ENCODE measurements at places on chromosomes 13 and 19. TPM values are rescaled to one million over a fixed set of nuclear protein-coding genes. Genes with fewer than 3 reads are reported as not detected.

DNA sequence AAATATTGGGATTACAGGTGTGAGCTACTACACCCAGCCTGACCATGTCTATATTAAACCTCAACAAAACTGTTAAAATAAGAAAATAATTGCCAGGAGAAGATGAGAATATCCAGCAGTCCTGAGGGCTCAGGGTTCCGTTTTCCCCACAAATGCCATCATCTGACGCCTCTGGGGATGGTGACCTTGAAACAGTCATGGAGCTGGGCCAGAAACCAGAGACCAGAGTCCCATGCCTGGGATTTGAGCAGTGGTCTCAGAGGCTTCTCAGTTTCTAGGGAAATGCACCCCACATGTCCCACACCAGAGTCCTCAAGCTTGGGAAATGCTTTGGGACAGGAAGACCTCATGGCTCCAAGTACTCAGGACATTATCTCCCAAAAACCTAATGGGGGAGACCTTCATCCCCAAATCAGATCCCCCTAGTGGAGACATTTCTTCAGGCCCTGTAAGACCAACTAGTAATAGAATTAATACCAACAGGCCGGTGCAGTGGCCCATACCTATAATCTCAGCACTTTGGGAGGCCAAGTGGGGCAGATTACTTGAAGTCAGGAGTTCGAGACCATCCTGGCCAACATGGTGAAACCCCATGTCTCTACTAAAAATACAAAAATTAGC lies 2.9 kb upstream of the MAP1S start:
- no peaks in the 10 kb centered on the region for H3K27me3 ChIP-seq
- H3K4me3 ChIP-seq: no peak overlapping the region
- DNase-seq: no peak
- no peak overlapping the region for H3K27ac ChIP-seq

DNA sequence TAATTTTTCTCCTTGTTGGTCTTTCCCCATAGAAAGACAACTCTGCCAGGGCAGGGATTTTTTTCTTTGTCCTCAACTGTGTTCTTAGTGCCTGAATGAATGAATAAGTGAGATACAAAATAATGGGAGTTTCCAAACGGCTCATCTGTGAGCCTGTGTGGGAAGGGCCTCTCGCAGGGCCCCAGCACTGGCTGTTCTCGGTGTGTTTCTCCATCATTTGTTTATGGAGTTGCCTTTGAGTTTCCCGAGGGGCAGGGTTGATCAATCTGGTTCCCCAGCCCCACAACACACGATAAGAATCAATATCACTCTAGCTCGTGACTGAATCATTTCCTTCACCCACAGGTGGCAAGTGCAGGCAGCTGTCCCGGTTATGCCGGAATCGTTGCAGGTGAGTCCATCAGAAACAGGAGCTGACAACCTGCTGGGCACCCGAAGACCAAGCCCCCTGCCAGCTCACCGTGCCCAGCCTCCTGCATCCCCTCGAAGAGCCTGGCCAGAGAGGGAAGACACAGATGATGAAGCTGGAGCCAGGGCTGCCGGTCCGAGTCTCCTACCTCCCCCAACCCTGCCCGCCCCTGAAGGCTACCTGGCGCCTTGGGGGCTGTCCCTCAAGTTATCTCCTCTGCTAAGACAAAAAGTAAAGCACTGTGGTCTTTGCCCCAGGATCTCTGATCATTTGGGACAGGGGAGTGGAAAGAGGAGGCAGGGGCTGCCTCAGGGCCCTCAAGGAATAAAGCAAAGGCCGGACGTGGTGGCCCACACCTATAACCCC lies 14.9 kb downstream of the FXYD5 start:
- no peaks in the 10 kb centered on the region for H3K36me3 ChIP-seq
- no peaks in the 10 kb centered on the region for H3K27me3 ChIP-seq
- H3K4me3 ChIP-seq: no peak overlapping the region

DNA sequence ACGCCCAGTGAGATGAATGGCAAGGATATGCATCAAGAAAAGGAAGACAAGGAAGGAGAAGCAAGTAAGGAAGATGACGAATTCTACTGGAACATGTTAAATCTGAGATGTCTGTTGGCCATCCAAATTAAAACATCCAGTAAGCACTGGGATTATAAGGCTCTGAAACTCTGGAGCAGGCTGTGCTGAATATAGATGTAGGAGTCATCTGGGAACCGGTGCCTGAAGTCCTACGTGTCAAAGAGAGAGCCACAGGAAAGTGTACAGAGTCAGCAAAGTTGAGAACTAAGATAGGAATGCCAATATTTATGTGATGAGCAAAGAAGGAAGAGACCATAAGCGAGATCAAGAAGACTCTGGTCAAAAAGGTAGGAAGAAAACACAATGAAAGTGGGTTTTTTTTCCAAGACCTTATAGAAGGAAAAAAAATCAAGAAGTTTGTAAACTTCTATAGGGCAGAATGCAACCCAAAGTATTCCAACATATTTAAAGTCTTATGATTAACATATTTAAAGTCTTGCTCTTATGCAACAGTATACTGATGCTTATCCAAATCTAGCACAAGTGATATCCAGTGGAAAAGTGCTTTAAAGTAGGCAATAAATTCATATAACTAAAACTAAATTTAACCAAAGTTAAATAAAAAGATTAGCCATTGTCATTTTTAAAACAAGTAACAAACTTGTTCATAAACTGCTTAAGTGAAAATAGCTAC lies 51.2 kb upstream of the EEF1AKMT1 start:
- no peak overlapping the region for H3K27ac ChIP-seq
- no peaks in the 10 kb centered on the region for H3K27me3 ChIP-seq
- H3K4me3 ChIP-seq: no peak overlapping the region
- H3K36me3 ChIP-seq: no peaks in the 10 kb centered on the region
- no peak for DNase-seq
- H3K4me1 ChIP-seq: no peaks in the 10 kb centered on the region

GRCh38 chr19:57515255-57515654 lies 11.9 kb upstream of the ZNF549 start:
- no peak overlapping the region for H3K27ac ChIP-seq
- no peak for DNase-seq
- H3K27me3 ChIP-seq: no peaks in the 10 kb centered on the region
- no peaks in the 10 kb centered on the region for H3K4me1 ChIP-seq
- no peaks in the 10 kb centered on the region for H3K36me3 ChIP-seq

DNA sequence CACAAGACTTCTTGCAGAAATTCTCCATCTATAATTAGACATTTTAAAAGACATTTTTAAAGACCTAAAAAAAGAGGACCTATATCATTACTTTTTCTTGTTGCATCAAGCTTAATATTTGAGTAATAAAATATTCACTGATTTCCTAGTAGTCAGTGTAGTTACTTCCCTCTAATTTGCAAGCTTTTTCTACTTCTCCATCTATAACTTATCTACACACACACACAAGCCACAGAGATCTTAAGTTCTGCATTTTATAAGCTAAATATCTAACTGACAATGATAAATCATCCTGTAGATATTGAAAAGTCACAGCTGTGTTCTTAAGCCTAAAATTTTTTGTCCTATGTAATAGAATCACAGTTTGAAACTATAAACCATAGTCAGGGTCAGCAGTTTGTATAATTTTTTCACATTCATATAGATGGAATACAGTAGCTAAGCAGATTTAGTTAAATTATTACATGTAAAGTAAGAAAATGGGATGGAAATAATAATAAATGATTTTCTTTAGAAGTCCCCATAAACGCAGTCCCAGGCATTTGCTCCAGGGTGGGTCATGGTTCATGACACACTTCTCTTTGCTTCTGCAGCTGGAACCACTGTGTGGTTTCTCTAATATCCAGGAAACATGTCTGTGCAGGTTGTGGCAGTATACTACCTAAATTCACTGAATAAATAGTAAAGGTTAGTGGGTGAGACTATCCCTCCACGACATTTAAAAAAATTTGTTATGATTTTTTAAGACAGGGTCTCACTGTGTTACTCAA lies 60.2 kb downstream of the ESD start:
- no peaks in the 10 kb centered on the region for H3K4me1 ChIP-seq
- DNase-seq: no peak
- H3K27me3 ChIP-seq: no peaks in the 10 kb centered on the region
- H3K27ac ChIP-seq: no peak overlapping the region

GRCh38 chr13:46624353-46624752 lies 71.4 kb downstream of the LRCH1 start:
- H3K4me3 ChIP-seq: no peak overlapping the region
- no peak overlapping the region for H3K27ac ChIP-seq
- no peaks in the 10 kb centered on the region for H3K27me3 ChIP-seq
- DNase-seq: no peak
- no peaks in the 10 kb centered on the region for H3K36me3 ChIP-seq

The NLRP11 gene
- total RNA-seq: not detected

DNA sequence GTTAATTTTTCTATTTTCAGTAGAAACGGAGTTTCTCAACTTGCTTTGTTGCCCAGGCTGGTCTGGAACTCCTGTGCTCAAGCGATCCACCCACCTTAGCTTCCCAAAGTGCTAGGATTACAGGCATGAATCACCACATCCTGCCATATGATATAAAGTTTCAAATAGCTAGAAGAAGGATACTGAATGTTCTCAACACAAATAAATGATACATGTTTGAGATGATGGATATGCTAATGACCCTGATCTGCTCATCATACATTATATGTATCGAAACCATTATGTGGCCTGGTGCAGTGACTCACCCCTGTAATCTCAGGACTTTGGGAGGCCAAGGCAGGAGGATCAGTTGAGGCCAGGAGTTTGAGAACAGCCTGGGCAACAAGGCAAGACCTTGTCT lies 11.5 kb downstream of the CIB3 start:
- H3K27ac ChIP-seq: no peak overlapping the region
- no peak for DNase-seq
- H3K27me3 ChIP-seq: no peaks in the 10 kb centered on the region
- H3K4me1 ChIP-seq: no peaks in the 10 kb centered on the region
- H3K36me3 ChIP-seq: no peaks in the 10 kb centered on the region
- no peak overlapping the region for H3K4me3 ChIP-seq

- peaks cover 90% of the 10 kb centered on the region for H3K4me1 ChIP-seq
- DNase-seq: peak; percentile 100
- H3K27me3 ChIP-seq: no peaks in the 10 kb centered on the region
- peak within 1 kb of the TSS; percentile 72 for H3K4me3 ChIP-seq
- H3K27ac ChIP-seq: peak within 1 kb of the TSS; percentile 100
These were observed at the start of gene RAB11B for GRCh38 chr19:8389891-8390616. Gene RAB11B (plus strand): TSS chr19:8390360. CDS start chr19:8390417, 57 bp downstream.

The TNNI3 gene
- not detected for total RNA-seq

The CD209 gene
- 1.6 TPM for total RNA-seq

- no peaks in the 10 kb centered on the region for H3K27me3 ChIP-seq
- no peak for DNase-seq
- H3K36me3 ChIP-seq: no peaks in the 10 kb centered on the region
- H3K4me3 ChIP-seq: no peak overlapping the region
- H3K4me1 ChIP-seq: peaks cover 14% of the 10 kb centered on the region
- H3K27ac ChIP-seq: no peak overlapping the region
These were observed 233.6 kb downstream of the PCDH9 start for GRCh38 chr13:66996503-66996902.

The CEACAM1 gene
- 1.8 TPM for total RNA-seq

- DNase-seq: no peak
- H3K4me1 ChIP-seq: peaks cover 8% of the 10 kb centered on the region
- no peak overlapping the region for H3K4me3 ChIP-seq
- no peaks in the 10 kb centered on the region for H3K27me3 ChIP-seq
- H3K27ac ChIP-seq: no peak overlapping the region
- no peaks in the 10 kb centered on the region for H3K36me3 ChIP-seq
These were observed 19.4 kb upstream of the ADGRE5 start for GRCh38 chr19:14361824-14362223.

- DNase-seq: no peak
- H3K27ac ChIP-seq: no peak overlapping the region
- H3K27me3 ChIP-seq: peaks cover 3% of the 10 kb centered on the region
- no peak overlapping the region for H3K4me3 ChIP-seq
- no peaks in the 10 kb centered on the region for H3K4me1 ChIP-seq
These were observed 423.2 kb upstream of the SGCG start for GRCh38 chr13:22757530-22758120.

The IGFL1 gene
- total RNA-seq: not detected

The SLC6A16 gene
- total RNA-seq: 0.99 TPM

The ZNF284 gene
- 1.3 TPM for total RNA-seq

GRCh38 chr13:48695776-48696175 lies 42.0 kb downstream of the CYSLTR2 start:
- no peak for DNase-seq
- no peaks in the 10 kb centered on the region for H3K36me3 ChIP-seq
- no peaks in the 10 kb centered on the region for H3K4me1 ChIP-seq
- no peak overlapping the region for H3K4me3 ChIP-seq
- H3K27ac ChIP-seq: no peak overlapping the region

- no peak overlapping the region for H3K27ac ChIP-seq
- no peak overlapping the region for H3K4me3 ChIP-seq
- no peak for DNase-seq
These were observed 1191.0 kb downstream of the SLITRK5 start for GRCh38 chr13:88862095-88862620.

GRCh38 chr13:113531041-113531873 lies 40.7 kb upstream of the DCUN1D2 start:
- H3K4me1 ChIP-seq: no peaks in the 10 kb centered on the region
- no peak overlapping the region for H3K4me3 ChIP-seq

DNA sequence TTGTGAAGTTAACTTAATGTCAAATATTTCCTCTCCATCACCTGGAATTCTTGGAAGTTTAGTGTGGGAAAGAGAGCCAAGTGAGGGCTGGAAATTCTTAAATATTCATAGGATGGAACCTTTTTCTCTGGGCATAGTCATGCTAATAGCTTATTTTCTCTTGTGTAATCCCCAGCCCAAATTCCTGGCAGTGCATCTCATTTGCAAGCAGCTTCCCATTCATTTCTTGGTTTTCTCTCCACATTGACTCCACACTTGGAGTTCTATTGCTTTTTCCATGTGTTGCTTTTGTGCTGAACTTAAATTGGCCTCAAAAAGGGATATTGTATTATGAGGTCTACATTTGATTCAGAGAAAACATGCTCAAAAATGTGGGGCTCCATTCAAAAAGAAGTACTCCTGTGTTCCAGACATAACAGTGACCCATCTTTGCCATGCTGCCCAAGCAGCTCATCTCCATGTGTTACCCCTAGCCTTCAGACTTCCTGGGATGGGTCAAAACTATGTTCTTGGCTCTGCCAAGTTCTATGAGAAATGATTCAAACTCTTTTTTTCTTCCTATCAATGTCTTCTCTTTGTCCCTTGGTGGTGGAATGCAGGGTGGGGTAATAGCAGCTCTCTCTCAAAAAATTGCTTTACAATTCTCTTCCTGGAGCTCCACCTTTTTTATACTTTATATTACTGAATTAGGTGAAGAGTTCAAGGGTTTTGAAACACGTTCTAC lies 2471.5 kb downstream of the PCDH9 start:
- H3K4me3 ChIP-seq: no peak overlapping the region
- no peaks in the 10 kb centered on the region for H3K4me1 ChIP-seq
- no peaks in the 10 kb centered on the region for H3K27me3 ChIP-seq
- no peak overlapping the region for H3K27ac ChIP-seq

DNA sequence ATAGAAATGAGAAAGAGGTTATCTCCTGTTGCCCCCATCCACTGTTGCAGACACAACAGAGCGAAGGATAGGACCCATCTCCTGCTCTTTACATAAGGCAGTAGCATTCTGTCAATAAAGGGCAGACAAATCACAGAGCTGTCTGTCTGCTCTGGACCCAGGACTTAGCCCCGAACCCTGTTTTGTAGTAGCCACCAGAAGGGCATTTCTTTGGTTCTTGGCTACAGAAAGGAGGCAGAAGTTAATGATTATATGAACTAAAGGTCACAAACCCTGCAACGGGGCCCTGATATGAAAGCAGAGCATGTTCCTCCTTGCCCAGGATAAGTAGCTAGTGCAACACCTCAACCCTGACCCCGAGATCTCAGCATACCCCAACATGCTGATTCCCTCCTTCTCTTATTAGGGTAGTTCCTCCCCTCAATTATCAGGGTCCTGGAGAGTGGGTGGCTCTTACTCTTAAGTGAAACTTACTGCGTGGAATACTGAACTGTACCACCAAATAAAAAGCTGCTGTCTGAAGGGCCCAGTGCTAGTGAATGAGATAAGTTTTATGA lies 680.4 kb upstream of the SPRY2 start:
- no peak for DNase-seq
- H3K4me1 ChIP-seq: no peaks in the 10 kb centered on the region
- no peaks in the 10 kb centered on the region for H3K27me3 ChIP-seq
- H3K36me3 ChIP-seq: no peaks in the 10 kb centered on the region
- H3K4me3 ChIP-seq: no peak overlapping the region

The NRTN gene
- total RNA-seq: 24.1 TPM
